ENCODE measurements at places on chromosomes 7 and 10. TPM values are rescaled to one million over a fixed set of nuclear protein-coding genes. Genes with fewer than 3 reads are reported as not detected.

PIP gene
- 140 TPM for total RNA-seq

CYP3A4 gene
- total RNA-seq, result 0.33 TPM

UCMA gene
- total RNA-seq, result not detected

COL13A1 gene
- total RNA-seq, result 0.73 TPM

NPFFR1 gene
- not detected for total RNA-seq

All from breast epithelium (tissue), 4 donors.